ENCODE measurements at places on chromosomes 2 and 18.

GRCh38 chr2:46239175-46239846 lies 57.9 kb upstream of the EPAS1 start:
- no peak for DNase-seq

GRCh38 chr2:60837123-60837522 lies 44.3 kb upstream of the REL start:
- DNase-seq = no peak

GRCh38 chr2:120937686-120938044 lies 202.0 kb downstream of the GLI2 start:
- DNase-seq = no peak

DNA sequence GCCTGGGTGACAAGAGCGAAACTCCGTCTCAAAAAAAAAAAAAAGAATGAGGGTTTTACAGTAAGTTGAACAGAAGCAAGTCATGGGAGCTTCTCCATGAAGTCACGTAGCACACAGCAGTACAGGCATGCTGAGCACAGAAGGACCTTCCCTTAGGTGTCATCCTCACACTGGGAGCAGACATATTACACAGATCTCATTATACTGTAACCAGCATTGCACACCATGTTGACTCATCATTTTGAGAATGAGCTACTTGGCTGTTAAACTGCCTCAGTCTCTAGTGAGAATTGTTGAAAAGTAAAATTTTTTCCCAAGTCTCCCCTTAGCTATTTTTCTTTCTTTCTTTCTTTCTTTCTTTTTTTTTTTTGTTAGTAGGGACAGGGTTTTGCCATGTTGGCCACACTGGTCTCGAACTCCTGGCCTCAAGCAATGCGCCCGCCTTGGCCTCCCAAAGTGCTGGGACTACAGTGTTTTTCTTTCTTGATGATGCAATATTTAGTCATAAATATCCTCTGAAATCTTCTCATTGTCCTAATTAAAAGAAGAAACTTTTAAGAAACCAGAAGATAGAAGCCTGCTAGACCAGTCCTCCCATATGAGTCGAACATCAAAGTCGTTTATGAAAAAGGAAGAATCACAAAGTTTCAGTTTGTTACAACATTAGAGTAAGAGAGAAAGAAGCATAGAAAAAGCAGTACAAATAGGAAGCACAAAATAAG lies 37.9 kb upstream of the PPP1CB start:
- DNase-seq = no peak

DNA sequence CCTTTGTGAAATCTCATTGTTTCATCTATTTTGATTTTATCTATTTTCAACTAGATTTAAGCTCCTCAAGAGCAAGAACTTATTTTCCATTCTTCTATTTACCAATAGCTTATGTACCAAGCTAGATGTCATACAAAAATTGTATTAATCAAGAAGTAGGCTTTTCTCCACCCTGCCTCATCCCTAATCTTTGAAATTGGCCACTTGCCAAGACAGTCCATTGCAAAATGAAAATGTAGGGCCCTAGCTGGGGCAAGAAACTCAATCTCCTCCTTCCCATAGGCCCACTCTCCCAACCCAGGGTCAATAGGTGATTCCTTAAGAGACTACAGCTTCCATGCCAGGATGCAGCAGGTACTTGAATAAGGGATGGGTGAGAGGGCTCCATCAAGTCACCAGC lies 39.3 kb upstream of the STPG4 start:
- no peak for DNase-seq

DNA sequence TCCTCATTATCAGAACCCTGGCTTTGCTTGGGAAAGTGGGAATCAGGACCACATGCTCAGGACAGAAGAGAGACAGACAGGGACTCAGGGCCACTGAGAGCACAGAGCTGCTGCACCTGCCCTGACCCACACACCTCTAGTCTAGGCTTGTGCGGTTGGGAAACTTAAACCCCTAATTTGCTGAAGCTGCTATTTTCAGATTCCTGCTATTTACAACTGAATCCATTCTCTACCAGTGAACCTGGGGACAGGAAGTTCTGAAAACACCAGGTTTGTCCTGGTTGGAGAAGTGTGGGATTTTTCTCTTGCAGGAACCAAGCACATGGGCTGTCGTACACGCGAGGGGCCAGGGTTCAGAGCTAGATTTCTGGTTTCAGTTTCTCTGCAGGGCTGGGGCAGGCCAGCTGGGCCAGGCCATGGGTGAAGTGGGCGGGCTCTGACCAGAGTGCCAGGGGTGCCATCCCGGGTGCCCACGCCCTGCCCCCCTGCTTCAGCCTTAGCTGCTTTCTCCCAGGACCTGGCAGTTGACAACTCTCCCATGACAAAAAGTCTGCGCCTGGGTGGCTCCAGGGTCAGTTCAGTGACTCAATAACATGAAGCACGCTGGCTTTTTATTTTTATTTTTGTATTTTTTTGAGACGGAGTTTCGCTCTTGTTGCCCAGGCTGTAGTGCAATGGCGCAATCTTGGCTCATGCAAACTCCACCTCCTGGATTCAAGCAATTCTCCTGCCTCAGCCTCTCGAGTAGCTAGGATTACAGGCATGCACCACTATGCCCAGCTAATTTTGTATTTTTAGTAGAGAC lies 51.3 kb upstream of the SLC1A4 start:
- no peak for DNase-seq
